ENCODE measurements at places on chromosomes 13 and 19.

GRCh38 chr19:57192993-57193392, 1.7 kb downstream of the ZNF264 start:
- DNase-seq, result no peak

GRCh38 chr13:99367106-99367616, 60.0 kb upstream of the GPR183 start:
- no peak for DNase-seq

- DNase-seq, result peak; percentile 98
Observed at GRCh38 chr19:20661150-20661819, at the start of gene ZNF626. Gene ZNF626, minus strand, starts transcription at chr19:20661571. Its CDS starts 125 bp downstream, at chr19:20661446.

DNA sequence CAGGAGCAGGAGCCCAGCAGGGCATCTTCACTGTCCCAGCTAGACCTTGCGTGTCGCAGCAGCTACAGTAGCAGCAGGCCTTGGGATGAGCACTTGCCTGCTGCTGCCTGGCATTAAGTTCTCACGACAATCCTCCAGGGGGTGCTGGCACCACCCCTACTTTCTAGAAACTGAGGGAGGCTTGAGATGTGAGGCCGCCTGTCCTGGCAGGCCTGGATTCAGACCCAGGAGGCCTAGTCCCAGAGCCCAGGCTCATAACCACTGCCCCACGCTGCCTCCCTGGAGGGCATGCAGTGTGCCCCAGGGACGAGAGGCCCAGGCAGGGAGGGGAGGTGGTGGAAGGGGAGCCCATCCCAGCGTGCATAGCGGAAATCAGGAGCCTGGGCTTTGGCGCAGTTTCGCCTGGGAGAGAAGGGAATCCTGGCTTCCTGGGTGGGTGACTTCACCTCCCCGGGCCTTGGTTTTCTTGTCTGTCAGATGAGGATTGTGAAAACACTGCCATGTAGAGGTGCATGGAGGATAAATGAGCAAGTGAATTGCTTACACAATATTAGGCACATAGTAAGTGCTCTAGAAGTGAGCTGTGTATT, 26.1 kb downstream of the PPP5C start:
- no peak for DNase-seq

DNA sequence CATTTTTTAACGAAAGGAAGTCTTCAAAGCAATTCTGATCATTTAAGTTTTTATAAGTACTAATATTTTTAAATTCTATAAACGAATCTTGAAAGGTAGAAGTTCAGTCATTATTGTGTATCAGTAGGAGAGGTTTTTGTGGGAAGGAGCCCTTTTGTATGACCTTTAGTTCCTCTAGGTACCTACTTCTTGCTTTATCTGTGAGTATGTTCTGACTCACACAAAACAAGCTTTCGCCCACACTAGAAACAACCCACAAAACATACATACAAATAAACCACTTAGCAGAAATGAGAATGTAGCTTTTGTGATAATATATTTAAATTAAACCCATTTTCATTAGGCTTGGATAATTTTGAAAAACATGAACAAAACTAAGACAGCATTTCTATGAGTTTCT, 27.8 kb downstream of the ERCC5 start:
- DNase-seq, result no peak
